ENCODE measurements at places on chromosomes 4 and X.

- no peak for DNase-seq
Measured at GRCh38 chrX:40004921-40005291, 92.9 kb downstream of the BCOR start.

DNA sequence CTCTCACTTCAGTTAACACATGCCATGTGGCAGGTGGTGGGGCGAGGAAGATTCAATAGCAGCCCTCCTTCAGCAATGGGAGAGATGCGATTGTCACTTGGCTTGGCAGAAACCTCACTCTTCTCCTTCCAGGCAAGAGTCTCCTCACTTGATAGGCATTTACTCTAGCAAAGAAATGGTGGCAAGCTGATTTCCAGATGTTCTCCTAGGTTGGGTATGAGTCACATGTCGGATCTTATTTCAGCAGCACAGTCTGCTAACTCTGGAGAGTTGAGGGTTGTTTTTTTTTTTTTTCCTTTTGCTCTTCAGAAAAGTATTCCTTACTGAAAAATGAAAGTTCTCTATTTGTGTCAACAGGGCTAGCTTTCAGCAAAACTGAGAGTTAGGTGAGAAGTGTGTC lies 119.5 kb upstream of the CHRDL1 start:
- no peak for DNase-seq

DNA sequence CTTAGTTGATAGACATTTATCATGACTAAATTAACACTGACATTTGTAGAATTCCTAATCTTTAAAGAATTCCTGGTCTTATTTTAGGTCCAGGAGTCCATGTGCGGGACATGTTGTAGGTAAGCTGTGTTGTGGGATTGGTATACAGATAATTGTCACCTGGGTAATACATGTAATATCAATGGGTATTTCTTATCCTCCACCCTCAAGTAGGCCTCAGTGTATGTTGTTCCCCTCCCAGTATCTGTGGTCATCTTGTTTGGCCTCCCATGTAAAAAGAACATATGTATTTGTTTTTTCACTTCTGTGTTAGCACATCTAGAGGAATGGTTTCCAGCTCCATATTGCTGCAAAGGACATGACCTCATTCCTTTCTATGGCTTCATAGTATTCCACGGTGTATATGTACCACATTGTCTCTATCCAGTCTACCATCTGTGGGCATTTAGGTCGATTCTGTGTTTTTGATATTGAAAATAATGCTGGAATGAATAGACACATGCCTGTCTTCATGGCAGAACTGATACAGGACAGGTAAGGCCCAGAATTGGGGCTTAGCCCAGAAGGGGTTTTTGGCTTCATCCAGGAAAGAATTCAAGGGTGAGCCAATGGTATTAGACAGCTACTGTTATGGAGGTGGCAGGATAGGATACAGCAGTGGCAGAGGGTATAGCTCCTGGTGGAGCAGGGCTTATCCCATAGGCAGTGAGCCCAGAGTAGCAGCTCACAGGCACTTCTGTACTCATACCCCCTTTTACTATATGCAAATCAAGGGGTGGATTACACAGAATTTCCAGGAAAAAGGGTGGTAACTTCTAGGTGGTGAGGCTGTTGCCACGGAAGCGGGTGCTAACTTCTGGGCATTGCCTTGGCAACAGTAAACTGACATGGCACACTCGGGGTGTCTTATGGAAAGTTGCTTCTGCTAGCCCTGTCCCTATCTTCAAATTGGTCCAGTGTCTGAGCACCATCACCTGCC lies 66.1 kb upstream of the WDR1 start:
- DNase-seq = no peak

GRCh38 chrX:100409610-100410590 lies at the start of gene PCDH19:
Gene PCDH19 (minus strand): TSS chrX:100410273. CDS start chrX:100408597, 1,676 bp downstream.
- no peak for DNase-seq

DNA sequence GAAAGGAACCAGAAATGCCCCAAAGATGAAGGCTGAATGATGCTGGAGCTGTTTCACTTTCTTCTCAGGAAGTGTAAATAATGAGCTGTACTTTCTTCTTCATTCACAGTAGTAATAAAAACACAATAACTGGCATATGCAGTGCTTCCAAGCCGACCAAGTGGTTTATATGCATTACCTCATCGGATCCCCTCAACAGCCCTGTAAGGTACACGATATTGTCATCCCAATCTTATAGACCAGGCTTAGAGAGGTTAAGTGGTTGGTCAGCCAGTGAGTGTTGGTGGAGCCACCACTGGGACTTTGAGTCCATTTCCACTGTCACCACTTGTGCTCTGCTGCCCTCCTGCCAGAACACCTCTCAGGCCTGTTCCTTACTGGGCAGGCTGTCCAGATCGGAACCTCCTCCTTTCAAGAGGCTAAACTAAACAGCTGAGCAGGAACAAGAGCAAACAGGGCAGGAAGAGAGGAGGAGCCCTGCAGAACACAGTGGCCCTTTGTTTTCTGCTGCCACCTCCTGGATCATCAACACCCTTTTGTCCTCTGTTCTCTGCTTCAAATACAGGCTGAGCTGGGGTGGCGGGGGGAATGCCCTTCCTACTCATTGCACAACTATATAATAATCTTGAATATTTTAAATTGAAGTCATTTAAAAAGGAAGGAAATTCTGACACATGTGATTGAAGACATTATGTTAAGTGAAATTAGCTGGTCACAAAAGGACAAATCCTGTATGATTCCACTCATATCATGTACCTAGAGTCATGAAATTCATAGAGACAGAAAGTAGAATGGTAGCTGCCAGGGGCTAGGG lies 112.5 kb upstream of the ATP6AP2 start:
- no peak for DNase-seq

- DNase-seq = no peak
Measured at GRCh38 chrX:149272690-149273463, 232.2 kb downstream of the IDS start.

- no peak for DNase-seq
Measured at GRCh38 chrX:132990835-132991234, 32.4 kb upstream of the HS6ST2 start.

- no peak for DNase-seq
Measured at GRCh38 chr4:158322109-158322508, 111.8 kb downstream of the TMEM144 start.

- DNase-seq = no peak
Measured at GRCh38 chr4:9384126-9384525, 21.2 kb downstream of the USP17L30 start.

- DNase-seq = no peak
Measured at GRCh38 chr4:54276641-54277430, 47.7 kb downstream of the PDGFRA start.

DNA sequence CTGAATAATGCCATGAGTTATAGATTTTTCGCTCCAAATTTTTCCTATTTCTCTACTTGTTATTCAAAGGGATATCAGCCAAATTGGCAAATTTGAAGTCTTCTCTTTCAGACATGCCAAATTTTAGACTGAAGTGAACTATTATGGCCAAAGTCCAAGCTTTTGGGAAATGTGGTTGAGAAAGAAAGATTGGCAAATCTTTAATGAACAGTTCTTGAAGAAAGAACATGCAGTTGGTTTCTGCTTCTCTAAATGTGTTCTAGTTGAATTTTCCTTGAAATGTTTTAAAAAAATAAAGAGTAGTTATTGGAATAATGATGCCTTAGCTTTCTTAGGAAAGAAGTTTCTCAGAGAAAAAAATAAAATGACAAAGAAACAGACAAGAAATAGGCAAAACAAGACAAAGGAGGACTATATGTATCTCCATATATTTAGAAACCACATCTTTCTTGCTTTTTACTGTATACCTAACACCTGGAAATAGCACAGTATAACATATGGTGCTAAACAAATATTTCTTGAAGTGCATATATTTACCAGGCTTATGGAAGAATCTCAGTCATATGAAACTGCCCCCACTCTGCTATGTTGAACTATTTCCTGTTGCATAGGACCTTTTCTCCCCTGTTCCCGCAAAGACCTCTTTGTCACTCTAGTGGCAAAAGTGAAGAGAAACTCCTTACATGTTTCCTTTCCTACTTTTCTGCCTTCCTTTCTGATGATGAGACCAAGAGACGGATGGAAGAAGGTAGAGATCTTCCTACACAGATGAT lies 250.0 kb downstream of the ARHGAP24 start:
- DNase-seq = no peak

- no peak for DNase-seq
Measured at GRCh38 chr4:72314869-72315268, 254.2 kb downstream of the ADAMTS3 start.

DNA sequence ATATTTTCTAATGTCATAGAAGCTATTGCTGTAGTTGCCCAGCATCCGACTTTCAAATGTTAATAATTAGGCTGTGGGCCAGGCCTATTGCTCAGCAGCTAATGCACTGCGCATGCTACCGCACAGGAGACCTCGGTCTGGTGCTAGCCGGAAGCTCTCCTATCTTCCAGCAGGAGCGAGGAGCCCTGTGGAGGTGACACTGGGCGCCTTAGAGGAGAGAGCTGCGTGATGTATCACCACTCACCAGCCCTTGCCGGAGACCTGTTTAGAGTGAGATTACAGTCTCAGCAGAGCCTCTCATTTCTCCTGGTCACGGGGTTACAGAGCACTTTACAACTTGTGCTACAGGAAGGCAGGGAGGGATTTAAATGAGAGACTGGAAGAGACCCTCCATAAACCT lies 31.1 kb upstream of the MID1IP1 start:
- no peak for DNase-seq

DNA sequence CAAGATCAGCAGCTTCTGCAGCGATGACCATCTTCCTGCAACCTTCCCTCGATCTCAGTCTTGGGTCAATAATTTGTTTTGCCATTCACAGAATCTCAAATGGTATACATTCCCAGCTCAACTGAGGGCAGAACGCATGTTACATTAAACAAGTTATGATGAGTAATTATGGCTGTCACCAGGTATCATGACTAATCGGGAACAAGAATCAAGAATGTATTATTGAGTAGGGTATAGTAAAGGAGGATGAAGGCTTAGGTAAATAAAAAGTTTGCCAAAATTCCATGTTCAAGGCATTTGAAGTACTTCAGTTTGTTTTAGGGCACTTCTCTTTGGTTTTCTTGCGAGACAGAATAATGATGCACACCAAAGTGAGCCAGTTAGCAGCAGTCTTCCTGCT lies 194.1 kb downstream of the SH2D1A start:
- DNase-seq = no peak

- no peak for DNase-seq
Measured at GRCh38 chrX:68428431-68428830, 4.9 kb downstream of the OPHN1 start.

- no peak for DNase-seq
Measured at GRCh38 chrX:150558424-150558823, 10.0 kb upstream of the MTM1 start.

DNA sequence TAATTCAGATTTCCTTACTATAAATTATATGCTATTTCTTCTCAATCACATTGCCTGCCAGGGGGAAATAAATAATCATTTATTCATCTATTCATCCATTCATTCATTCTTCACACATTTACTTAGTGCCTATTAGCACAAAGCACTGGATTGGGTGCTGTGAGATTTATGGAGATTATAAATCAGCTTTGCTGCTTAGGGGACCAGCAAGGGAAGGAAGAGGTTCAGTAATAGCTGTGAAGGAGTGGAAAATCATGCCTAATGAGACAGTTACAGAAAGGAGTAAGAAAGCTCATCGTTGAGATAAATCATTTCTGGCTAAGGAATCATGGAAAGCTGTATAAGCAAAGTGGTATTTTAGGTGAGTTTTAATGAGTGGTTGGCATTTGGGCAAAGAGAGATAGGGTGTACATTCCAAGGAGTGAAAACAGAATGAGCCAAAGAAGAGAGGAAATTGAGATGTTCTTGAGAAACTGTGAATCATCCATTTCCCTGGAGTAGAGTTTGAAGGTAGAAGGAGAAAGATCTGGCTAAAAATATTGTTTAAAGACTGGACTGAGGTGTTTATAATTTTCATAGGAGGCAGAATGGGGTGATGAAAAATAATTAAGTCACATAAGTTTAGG lies 9.6 kb downstream of the ARSJ start:
- no peak for DNase-seq

- no peak for DNase-seq
Measured at GRCh38 chrX:37776283-37776986, 3.4 kb upstream of the CYBB start.

DNA sequence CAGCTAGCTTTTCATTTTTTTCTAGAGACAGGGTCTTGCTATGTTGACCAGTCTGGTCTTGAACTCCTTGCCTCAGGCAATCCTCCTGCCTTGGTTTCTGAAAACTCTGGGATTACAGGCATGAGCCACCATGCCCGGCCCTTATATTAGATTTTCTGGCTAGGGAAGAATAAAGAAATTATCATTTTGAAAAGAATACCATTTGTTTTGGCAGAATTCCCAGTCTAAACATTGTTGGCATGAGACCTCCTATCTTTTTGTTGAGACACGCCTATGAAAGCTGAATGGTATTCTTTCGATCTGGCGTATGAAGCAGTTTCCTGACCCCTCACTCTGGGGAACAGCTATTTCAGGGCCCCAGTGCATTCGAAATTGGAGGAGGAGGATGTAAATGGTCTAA lies 107.0 kb downstream of the REPS2 start:
- DNase-seq = no peak

All from thoracic aorta (tissue), 2 donors.